ENCODE measurements at places on chromosomes 1 and 21.

- no peak for DNase-seq
These were observed 29.4 kb upstream of the POU3F1 start for GRCh38 chr1:38076038-38076437.

GRCh38 chr21:33396436-33396835 is 6.8 kb upstream of the IFNGR2 start:
- DNase-seq = no peak

DNA sequence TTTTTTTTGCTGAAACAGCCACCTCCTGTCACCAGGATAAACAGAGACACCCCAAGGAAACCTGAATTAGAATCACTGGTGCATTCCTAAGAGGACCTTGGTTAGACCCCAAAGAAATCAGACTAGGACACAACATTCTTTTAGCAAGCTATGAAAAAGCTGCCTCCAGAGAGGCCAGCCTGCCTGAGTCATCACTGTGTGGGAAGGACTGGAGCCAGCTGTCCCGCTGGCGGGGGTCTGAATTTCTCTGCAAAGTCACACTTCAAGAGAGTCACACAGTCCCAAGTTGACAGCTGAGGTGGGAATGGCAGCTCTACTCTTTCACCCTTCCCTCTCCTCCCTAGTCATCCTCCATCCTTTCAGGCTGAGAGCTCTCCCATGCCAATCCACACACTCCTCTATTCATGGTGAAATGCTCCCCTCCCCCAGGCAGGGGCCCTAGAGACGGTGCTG is 405.0 kb upstream of the POU3F1 start:
- DNase-seq = no peak

GRCh38 chr21:31180256-31181081 is 142.2 kb upstream of the KRTAP19-8 start:
- DNase-seq = peak; percentile 41

GRCh38 chr1:222284466-222284865 is 263.4 kb downstream of the HHIPL2 start:
- DNase-seq = no peak

- DNase-seq = no peak
These were observed 824.3 kb upstream of the PRMT6 start for GRCh38 chr1:106232128-106232527.

DNA sequence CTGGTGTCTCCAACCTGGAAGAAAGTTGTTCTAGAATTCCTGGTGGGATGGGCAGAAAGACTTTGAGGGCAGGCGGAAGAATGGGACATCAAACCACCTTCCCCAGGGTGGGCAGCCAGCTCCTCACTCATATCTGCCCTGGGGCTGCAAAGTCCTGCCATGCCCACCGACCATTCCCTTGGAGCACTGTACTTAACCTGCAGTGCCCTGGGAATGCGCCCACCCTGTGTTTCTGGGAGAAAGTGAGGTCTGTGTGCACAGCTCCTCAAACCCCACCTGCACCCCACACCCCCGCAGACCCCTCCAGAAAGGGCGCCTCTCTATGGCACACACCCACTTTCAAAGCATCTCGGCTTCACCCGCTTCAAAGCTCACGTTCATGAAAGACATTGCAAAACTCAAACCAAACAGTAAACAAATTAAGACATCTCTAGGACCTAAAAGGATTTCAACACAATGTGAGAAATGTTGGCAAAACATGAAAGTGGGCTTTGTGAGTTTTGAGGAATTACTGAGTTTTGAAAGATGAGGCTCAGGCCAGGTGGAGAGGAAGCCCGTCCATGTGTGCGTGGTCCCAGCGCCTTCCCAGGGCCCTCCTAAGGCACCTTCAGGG is 25.1 kb downstream of the KRTAP10-1 start:
- no peak for DNase-seq

DNA sequence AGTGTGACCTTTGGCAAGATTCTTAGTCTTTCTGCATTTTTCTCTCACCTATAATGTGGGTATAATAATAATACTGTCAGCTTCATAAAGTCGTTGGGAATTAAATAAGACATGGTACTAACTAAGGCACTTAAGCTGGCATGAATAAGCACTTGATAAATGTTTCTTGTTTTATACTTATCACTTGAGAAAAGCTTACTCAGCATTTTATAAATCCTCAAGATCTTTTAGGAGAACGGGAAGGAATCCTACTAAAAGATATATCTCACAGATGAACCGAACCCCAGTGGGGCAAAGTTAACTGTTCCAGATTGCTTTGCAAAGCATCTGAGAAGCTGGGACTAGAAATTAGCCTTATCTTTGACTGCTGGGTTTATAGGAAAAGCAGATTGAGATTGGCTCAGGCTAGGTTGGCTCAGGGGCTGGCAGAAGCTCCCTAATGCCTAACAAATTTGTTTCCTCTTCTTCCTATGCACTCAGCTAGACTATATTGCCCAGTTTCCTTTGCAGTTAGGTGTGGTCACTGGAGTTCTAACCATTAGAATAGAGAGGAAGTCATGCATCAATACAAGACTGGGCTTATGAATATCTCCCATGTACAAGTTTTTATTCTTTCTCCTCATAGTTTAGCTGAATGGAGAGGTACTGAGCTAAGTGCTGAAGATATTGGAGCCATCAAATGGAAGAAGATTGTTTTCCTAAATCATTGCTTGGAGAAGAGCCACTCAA is 110.3 kb downstream of the TBX15 start:
- no peak for DNase-seq

- no peak for DNase-seq
These were observed 16.2 kb downstream of the OLFML2B start for GRCh38 chr1:162007466-162007865.

DNA sequence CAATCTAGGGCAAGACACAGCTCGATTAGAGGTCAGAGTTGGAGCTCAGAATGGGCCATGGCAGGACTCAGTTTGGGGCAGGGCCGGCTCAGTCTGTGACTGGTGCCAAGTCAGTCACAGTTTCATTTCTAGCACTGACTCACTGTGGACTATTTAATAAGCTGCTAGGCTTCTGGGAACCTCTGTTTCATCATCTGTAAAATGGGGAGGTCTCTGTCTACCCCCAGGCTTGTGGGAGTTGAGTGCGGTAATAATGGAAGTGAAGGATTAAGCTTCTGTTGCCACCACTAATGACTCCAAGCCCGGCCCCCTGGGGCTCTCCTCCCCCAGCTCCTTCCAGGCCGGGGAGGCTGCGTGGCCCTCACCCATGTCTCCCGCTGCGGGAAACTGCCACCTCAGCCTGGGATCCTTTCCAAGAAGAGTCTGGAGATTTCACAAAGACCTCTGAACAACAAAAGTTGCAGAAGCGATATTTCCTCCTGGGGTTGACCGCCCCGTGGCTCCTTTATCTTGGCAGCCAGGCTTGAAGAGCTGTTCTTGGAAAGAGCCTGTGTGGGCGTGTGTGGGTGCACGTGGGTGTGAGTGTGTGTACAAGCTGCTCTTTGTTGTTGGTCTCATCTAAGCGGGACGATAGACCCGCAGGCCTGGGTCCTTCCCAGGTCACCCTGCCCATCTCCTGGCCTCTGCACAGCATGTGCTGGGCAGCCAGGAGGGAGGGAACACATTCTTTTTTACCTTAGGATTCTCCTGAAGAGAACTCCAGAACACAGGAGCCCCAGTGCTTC is 29.1 kb downstream of the KNCN start:
- DNase-seq = peak; percentile 57

GRCh38 chr1:181386340-181386739 is 97.0 kb upstream of the CACNA1E start:
- DNase-seq = no peak

- DNase-seq = no peak
These were observed 138.3 kb upstream of the ZBTB40 start for GRCh38 chr1:22313321-22313720.

- no peak for DNase-seq
These were observed 28.8 kb downstream of the EDN2 start for GRCh38 chr1:41455479-41456332.

DNA sequence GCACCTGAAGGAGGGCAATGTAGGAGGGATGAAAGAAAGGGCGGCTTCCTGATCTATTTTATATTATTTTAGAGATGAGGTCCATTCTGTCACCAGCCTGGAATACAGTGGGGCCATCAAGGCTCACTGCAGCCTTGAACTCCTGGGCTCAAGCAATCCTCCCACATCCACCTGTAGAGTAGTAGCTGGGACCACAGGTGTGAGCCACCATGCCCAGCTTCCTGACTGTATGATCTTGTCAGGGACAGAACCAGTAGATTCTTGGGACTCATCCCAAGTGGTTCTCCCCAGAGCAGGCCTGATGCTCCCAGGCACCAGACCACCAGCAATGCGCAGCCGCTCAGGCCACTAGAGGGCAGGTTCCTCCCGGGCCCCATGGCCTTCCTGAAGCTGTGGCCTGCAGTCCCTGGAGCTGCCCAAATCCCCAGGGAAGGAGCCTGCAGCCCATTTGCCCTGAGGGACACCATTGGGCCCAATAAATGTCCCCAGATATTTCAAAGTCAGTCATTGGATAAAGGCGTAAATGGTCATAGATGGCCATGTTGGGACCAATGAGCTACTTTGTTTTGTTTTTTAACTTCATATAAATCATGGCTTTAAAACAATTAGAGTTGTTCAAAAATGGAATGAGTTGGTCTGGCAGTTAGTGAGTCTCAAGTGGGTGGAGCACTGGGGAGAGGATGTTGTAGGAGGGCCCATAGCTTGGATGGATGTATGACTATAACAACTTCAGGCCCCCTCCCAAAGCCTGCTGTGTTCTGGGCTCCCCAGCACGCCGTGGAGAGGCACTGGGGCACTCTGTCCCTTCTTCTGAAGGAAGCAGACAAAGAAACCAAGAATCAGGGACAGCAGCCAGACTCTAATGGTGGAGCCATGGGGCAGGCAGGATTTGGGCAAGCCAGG is 44.7 kb upstream of the GOLT1A start:
- DNase-seq = peak; percentile 35

DNA sequence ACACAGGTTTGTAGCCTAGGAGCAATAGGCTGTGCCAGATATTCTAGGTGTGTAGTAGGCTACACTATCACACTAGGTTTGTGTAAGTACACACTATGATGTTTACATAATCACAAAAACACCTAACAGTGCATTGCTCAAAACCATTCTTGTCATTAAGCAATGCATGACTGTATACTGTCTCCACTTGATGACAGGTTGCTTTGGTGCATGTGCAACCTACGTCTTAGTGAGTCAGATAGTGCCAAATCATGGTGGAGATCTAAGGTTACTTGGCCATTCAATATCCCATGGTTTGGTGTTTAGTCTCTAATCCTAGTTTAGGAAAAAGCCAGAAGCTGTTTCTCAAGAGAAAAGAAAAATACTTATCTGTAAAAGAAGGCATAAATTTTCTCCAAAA is 181.1 kb downstream of the KCNK2 start:
- DNase-seq = no peak

- no peak for DNase-seq
These were observed 10.3 kb downstream of the KCNN3 start for GRCh38 chr1:154859786-154860155.

GRCh38 chr1:50959913-50960844 is at the start of gene FAF1:
Gene FAF1, minus strand, starts transcription at chr1:50960267. Its CDS starts 456 bp downstream, at chr1:50959811.
- peak; percentile 96 for DNase-seq

DNA sequence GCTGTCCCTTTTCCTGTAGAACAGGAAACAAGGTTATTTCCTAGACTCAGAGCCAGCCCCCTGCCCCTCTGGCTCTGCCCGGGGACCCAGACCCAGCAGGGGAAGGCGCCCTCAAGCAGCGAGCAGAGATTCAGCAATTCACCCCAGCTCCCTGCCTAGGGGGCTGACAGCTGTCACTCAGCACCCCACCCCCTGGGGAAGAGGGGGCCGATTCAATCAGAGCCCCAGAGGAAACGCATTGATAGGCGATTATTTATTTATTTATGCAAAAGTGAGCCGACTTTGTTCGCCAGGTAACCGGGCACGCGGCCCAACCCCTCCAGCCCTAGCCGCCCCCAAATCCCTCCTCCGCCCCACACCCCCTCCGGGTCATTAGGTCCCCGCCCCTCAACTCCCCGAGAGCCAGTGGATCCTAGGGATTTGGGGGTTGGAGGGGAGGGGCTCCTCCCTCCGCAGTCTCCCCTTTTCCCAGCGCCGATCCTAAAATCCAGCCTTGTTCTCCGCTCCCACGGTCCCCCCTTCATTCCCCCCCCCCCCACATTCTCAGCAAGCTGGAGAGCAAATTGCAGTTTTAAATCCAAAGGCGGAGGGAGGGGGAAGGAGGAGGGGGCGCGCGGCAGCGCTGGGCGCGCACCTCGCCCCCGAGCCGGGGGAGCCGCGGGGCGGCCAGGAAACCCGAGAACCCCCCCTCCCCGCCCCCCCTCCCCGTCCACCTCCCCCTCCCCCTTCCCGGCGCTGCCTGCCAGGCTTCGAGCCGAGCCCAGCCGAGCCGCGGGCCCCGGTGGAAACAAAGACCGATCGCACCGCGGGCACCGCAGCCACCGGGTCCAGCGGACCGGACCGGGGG is 1.3 kb downstream of the AHDC1 start:
- DNase-seq = no peak

DNA sequence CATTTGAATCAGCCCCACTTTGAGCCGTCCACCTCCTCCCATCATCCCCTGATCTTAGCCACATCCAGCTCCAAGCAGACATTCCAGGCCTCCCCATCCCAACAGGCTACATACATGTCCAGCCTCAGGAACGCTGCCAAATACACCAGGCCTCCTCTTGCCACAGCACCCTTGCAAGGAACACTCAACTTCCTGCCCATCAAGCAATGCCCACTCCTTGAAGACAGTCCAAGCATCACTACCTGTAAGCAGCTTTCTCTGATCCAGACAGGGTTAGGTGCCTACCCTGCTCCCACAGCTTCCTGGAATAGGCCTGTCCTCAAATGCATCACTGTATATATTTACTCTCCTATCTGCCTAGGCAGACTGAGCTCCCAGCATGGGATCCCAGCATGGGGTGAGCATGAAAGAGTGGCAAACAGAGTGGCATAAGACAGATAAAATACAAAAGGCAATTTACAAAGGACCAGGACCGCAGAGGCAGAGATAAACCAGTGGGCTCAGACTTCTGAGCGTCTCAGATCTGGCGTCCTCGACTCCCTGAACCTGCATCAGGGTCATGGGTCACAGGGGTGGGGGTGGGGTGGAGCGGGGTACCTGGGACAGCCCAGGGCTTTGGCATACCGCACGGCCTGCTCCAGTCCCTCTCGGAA is 816 bp downstream of the HYI start:
- DNase-seq = peak; percentile 35

GRCh38 chr1:227940791-227941241 is 6.9 kb downstream of the WNT9A start:
- no peak for DNase-seq

DNA sequence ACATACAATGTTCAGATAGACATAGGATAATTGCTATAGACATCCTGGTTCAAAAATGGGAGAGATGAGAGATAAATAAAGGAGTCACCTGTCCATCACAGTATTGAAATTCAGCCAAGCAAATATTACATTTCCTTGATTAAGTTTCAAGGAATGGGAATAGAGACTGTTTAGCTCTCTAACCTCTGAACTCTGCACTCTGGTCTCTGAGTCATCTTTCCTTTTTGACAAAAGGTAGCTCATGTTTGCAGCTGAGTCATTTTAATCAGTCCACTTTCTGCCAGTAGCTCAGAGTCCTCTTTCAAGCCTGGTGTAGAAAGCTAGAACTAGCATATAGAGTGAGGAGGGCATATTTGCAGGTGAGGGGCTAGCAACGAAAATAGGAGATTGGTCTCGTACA is 51.4 kb upstream of the GJA8 start:
- DNase-seq = no peak

GRCh38 chr1:209341146-209341545 is 242.4 kb upstream of the CAMK1G start:
- no peak for DNase-seq
